Endothelial cell (in vitro differentiated cells): ENCODE measurements at places on chromosomes 12 and 14. TPM values are rescaled to one million over a fixed set of nuclear protein-coding genes. Genes with fewer than 3 reads are reported as not detected.

Gene PAX9
- not detected for total RNA-seq

Gene TGM1
- total RNA-seq: 1.7 TPM

Gene SLC7A8
- total RNA-seq: 24.3 TPM

Gene IFNG
- total RNA-seq: not detected

DNA sequence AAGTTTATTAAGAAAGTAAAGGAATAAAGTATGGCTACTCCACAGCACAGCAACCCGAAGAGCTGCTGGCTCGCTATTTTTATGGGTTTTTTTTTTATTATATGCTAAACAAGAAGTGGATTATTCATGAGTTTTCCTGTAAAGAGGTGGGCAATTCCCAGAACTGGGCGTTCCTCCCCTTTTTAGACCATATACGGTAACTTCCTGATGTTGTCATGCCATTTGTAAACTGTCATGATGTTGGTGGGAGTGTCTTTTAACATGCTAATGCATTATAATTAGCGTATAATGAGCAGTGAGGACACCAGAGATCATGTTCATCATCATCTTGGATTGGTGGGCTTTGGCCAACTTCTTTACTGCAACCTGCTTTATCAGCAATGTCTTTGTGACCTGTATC is 372.5 kb downstream of the ZFP36L1 start:
- DNase-seq: no peak

DNA sequence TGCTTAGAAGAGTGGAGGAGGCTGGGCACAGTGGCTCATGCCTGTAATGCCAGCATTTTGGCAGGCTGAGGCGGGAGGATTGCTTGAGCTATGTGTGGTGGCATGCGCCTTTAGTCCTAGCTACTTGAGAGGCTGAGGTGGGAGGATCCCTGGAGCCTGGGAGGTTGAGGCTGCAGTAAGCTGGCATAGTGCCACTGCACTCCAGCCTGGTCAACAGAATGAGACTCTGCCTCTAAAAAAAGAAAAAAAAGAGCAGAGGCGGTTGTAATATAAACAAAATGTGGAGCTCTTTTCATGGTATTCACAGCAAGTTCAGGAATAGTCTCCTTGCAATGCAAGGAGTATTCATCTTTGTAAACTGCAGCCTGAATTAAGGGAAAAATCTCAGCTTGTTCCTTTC is 27.2 kb downstream of the ARID2 start:
- DNase-seq: no peak

GRCh38 chr12:80580254-80580653 is 127.2 kb upstream of the MYF6 start:
- no peak for DNase-seq

GRCh38 chr12:25985316-25986175 is 27.1 kb downstream of the RASSF8 start:
- DNase-seq: no peak

GRCh38 chr12:129381715-129382114 is 522.1 kb downstream of the TMEM132D start:
- DNase-seq: no peak

DNA sequence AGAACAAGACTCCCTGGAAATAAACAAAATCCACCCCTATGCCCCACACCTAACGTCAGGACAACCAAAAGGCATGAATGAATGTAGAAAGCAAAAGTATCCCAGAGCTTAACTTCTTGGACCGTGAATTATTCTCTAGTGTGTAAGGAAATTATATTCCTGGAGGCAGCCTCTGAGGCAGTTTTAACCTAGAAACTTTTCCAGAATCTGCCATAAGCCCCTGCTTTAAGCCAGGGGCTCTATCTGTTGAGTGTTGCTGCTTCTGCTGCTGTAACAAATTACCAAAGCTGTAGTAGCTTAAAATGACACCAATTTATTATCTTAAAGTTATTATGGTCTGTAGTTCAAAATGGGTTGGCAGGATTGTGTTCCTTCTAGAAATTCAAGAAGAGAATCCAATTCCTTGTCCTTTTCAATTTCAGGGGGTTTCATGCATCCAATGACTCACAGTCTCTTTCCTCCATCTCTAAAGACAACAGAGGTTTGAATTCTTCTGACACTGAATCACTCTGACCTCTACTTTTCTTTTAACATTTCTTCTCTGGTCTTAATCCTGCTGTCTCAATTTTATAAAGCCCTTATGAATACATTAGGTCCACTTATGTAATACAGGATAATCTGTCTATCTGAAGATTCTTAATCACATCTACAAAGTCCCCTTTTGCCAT is 242.7 kb downstream of the ATXN7L3B start:
- DNase-seq: no peak
